Activated CD4-positive, alpha-beta T cell treated with anti-CD3 and anti-CD28 coated beads, Interleukin-2, amount 50 U/mL, for 4 hours (primary cell): ENCODE measurements at places on chromosomes 7 and 10.

DNA sequence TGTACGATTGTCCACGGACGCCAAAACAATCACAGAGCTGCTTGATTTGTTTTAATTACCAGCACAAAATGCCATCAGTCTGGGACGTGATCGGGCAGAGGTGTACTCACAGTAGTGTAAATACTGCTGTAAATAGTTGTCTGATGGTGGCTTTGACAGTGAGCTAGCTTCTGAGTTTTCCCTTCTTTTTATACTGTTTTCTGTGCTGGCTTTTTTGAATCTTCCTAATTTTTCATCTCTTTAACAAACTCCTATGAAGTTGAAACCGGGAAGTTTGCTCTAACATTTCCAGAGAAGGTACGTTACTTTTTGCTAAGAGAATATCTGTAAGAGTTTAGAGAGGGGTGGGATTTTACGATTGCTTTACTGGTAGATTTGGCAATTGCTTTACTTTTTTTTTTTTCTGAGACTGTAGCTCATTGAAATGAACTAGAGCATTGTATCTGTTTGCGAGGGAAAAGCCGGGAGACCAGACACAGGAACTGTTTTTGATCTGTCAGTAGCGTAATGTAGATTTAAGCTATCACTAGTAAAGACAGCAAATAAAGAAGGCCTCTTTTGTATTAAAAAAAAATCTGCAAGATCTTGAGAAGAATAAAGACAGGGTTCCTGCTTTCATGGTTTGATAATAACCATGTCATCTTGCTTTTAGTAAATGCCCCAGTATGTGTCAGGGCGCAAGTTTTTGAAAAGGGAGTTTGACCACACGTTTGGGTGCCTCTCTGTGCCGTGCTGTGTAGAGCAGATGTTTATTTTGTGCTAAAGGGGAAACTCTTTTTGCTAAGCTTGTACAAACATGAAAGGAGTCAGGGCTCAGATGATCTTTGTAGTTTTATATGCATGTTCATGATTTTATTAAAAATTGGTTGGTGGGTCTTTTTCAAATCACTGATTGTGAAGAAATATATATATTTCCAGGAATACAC is 712 bp downstream of the FOXP2 start:
- no peak for DNase-seq

DNA sequence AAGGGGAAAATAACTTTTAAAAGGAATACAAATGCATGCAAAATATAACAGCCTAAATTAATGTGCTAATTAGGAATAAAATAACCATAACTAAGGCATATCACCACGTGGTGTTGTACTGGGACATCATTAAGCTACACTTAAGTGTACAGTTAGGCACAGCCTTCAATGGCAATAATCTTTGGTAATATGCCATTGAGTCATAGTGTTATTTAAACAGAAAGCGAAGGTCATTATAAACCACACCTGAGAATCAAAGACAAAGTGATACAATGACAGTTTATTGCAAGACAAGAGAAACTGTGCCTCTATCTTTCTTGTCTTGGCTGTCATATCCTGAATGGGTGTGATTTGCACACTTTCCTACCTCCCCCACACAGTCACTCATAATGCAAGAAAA is 30.5 kb upstream of the AUTS2 start:
- DNase-seq: no peak

DNA sequence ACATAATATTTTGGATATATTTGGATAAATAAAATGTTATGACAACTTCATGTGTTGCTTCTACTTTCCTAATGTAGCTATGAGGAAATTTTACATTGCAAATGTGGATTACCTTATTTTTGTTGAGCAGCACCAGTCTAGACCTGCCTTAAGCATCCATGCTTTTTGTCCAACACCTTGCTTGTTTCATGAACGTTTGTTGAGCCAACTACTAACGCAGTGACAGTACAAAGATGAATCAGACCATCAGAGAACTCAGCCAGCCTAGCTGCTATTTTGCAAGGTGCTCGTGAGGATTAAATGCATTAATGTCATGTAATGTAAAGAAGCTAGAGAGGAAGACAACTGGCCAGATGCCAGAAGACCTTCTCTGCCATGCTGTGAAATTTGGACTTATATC is 1.1 kb upstream of the ZC3HAV1L start:
- no peak for DNase-seq

DNA sequence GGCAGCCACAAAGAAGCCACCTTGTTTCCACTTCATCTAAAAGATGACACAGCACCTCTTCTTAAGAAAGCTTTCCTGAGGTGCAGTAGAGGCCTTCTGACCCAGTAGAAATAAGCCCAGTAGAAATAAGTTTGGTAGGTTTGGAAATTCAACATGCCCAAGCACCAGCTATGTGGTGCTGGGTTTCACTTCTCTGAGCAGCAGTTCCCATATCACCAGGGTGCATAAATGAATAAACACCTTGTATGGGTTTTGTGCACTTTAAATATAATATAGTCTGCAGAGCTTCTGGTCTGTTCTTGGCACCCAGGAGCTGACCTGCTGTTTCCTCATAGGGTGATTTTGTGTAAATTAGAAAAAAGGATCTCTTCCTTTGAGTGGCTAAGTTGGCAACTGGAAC is 492.4 kb upstream of the SORCS1 start:
- no peak for DNase-seq

- DNase-seq: peak; percentile 36
Observed at GRCh38 chr10:69716711-69717560, 84.8 kb upstream of the COL13A1 start.

DNA sequence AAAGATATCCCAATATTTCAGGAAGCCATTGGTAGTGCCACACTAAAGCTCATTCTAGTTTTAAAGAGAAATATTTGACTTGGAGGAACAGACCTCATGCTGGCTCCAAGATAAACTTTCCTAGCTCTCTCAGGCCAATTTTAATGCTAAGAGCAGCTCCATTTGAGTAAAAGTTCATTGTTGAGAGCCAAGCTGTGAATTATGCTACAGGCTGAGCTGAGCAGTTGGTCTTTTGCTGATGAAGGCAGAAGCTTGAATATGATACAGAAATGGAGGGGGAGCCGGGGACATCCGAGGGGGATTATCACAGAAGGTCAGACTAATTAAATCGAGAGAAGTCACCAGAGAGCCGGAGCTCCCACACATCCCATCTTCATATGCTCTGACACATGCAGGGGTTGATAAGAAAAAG is 175.7 kb upstream of the AUTS2 start:
- no peak for DNase-seq

DNA sequence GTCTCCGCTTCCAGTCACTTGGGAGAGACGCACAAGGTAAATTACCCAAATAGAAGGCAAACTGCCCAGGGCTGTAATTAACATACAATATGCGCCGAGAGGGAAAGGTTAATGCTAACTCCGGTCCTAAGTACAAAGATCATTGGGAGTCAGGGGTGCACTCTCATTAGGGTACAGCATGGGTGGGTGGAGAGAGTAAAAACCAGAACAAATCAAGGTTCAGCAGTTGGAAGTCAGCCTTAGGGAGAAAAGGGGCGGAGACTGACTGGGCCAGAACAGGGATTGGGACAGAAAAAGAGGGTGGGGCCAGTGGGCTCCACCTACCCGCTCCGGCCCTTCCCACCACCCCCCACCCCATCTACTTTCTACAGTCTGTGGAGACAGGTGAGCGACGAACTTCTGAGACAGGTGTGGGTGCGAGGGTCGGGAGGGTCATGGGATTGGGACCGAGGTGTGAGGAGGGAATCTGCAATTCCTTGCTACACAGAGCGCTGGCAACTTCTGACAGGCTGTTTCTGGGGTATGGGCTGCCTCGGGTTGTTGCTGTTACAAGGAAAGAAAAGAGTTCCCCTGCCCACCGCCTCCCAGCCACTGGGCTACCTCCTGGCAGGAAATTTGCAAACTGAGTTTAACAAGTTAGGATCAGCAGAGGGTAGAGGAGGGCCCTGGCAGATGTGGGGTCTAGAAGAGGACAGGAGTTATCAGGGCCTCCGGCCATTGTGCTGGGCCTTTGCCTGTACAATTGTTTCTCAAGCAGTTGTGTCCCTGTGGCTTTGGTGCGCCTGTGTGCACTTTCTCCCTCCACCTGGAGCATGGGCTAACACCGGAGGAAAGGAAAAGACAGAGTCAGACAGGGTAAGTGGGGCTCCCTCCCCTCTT is at the start of gene TMEM139:
Gene TMEM139, plus strand, starts transcription at position 368 of the 879 bp plus-strand sequence. CDS start 1,000 bp downstream, outside the sequence.
- no peak for DNase-seq

GRCh38 chr7:50588937-50589336 is 23.7 kb upstream of the DDC start:
- no peak for DNase-seq

DNA sequence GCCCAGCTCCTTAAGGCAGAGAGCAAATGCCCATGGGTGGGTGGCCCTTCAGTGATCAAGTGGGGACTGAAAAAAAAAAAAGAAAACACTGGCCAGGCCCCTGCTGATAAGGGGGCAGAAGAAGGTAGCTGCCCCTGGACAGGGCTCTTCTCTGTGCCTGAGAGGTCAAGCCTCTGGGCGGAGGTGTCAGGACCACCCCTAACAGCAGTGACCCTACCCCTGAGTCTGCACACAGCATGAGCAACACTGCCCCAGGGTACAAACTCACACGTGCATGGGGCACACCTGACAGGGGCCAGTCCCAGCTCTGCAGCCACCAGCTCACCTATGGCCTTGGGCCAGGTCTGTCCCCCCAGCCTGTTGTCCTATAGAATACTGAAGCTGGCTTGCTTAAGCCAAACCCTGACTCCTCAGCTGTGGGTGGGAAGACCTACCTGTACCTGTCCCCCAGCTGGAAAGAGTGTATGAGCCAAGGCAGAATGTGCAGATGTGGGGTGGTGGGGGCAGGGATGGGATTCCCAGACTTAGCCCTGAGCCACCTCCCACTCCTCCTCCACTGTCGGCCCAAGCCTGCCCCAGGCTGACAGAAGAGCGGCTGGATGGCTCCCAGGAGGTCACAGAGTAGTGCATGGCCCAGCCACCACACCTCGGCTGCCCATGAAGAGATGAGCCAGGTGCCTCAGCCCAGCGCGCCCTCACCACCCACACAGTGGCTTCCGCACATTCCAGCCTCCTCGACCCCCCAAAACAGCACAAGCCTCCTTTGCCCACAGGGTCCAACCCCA is 23.7 kb downstream of the KCNH2 start:
- no peak for DNase-seq

GRCh38 chr10:16606421-16606820 is 84.7 kb upstream of the C1QL3 start:
- no peak for DNase-seq

DNA sequence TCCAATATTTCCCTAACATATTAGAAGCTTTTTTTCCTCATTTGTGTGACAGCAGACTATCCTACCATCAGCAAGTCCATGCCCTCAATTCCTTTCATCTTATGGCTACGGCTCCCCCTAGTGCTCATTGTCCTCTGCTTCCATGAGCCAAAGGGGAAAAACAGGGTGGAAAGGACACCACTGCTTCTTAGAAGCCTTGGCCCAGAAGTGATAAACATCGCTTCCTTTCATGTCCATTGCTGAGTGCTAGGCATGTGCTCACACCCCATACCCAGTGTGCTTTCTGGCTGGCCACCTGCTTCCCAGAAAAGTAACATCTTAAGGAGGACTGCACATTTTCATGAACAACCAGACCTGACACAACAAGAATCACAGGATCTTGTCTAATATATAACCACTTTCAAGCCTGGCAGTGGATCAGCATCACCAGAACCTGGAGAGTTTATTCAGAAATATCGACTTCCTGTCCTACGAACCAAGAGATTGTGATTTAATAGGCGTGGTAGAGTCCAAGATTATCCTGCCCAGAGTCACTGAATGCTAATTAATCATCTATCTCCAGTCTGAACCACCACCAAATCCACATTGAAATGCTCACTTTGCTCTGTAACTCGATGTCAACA is 650.5 kb upstream of the SORCS1 start:
- DNase-seq: no peak

DNA sequence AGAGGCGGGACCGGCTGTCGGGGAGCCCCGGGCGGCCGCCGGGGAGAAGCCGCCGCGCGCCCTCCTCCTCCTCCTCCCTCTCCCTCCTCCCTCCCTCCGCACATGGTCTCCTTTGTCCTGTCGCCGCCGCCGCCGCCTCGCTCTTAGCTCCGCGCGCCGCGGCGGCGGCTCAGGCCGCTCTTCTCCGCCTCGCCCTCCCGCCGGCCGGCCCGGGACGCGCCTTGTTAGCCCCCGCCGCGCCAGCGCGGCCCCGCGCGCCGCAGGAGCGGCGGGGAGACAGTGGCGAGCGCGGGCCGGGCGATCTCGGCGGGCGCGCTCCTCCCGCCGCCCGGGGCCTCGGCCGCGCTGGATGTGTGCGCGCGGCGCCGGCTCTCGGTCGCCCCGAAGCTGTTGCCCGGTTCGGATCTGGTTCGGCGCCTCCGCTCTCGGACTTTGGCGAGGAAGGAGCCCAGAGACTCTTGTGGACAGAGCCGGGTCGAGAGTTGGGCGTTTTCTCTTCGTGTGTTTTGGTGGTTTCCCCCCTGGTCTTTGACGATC is 437.4 kb upstream of the GALNT17 start:
- no peak for DNase-seq

DNA sequence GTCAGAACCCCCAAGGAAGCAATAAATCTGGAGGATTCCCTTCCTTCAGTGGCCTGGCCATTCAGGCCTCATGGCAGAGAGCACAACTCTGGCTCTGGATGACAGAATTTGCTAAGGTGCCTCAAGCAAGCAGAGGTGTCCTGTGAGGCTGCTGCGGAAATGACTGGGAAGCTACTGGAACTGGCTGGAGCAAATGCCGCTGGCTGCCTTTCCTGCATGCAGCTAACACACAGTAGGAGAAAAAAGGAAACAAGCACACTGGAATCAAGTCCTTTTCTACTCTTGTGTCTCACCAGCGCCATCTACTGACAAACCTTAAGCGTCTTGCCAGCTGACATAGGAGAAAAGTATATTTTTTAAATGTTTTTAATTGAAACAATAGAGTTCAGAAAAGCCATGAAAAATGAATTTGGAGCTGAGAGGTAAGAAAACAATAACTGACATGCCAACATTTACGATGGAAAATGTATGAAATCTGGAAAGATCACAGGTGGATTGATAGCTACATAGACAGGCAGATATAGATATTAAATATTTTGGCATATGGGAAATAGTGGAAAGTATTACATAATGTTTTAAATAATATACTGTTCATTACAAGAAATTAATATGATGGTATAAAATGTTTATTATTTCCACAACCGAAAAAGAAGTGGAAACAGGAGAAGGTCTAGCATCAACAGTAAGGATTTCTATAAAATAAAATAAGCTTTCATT is 951.6 kb downstream of the ANKRD7 start:
- DNase-seq: no peak

DNA sequence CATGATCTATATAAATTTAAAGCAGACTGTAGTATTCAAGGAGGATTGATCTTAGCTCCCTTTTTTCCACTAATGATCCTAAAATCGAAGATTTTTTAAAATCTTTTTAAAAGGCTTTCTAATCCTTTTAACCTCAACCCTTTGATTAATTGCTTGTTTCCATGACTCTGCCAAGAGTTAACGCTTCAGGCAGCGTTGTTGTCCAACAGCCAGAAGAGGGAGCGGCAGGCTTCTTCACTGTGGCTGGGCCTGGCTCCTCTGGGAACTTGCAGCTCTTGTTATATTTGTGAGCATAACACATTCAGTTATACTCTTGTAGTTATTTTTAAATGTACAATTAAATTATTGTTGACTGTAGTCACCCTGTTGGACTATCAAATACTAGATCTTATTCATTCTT is 26.3 kb downstream of the CRCP start:
- DNase-seq: no peak

- no peak for DNase-seq
Observed at GRCh38 chr7:156347132-156347531, 293.4 kb upstream of the RNF32 start.
